ENCODE measurements at places on chromosomes 11 and 22.

DNA sequence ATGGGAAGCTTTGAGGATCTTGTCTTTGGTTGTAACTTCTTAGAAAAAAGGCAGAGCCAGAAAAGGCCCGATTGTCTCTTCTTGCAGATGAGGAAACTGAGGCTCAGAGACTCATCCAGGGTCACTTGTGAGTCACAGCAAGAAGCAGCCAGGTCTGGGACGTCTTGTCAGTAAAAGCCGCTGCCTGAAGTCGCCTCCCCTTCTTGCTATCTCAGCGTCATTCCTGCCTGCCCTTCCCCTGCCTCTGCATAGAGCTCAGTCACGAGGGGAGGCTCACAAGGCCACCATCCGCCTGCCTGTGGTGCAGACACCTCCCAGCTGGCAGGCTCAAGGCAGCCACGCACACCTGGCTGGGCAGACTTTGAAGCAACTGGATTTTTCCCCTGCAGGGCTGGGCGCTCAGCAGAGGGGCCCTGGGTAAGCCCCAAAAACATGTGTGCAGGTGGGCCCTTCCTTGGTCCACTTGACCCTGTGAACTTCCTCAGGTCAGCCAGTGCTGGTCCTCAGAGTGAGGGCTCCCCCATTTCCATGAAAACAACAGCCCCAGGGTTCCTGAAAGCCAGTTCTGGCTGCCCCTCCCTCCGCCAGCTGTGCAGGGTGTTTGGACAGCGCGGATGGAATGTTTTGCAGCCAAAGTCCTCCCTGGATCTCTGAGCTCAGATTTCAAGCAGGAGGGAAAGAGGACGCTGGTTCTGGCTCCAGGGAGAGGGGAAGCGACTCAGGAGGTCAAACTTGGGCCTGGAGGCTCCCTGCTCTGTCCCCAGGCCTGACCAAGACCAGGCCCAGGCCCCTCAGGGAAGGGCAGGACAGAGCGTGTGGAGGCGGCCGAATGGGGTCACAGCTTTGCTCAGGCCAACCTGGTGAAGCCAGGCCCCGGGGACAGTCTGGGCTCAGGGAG, 6.0 kb upstream of the RAB3IL1 start:
- DNase-seq = no peak

DNA sequence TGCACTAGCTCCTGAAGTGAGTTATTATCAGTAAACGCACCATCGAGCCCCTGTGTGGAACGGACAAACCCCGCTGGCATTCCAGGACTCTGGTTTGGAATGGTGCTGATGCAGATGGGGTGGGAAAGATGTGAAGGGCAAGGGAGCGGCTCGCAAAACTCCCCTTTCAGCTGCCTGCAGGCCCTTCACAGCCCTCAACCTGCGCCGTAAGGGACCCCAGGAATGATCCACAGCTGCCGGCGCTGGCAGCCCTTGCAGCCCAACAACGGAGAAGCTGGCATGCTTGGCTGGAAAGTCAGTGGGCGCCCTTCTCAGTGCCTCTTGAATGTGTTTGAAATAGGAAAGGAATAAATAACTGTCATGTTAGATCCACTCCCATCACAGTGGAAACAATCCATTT, 1445.5 kb downstream of the BRD1 start:
- DNase-seq = no peak

DNA sequence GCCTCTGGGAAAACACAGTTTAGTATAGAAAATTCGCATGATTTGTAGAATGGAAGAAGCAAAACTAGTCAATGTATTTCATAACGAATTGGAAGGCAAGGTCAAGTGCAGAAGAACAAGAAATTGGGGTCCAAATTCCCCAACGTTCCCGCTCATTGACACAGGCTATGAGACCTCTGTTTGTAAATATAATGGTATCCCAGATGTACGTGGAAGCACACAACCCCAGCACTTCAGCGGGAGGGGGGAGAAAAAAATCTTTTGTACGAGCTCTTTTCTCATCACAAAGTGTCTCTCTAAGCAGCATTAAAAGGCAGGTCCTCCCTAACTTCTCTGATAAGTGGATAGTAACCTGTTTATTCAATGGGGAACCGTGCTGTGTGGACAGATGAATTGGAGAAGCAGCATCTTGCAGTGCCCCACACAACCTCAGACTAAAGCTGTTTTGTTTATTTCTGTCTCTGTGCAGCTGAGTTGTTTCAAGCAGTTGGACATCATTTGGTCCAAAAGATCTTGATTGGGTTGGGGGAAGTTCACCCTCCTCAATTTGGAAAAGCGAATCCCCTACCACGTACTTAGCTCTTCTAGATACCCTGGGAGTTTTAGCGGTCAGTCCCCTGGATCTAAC, 1.1 kb upstream of the GAB2 start:
- DNase-seq = no peak

GRCh38 chr11:65503949-65504673, 5.3 kb downstream of the MALAT1 start:
- no peak for DNase-seq

DNA sequence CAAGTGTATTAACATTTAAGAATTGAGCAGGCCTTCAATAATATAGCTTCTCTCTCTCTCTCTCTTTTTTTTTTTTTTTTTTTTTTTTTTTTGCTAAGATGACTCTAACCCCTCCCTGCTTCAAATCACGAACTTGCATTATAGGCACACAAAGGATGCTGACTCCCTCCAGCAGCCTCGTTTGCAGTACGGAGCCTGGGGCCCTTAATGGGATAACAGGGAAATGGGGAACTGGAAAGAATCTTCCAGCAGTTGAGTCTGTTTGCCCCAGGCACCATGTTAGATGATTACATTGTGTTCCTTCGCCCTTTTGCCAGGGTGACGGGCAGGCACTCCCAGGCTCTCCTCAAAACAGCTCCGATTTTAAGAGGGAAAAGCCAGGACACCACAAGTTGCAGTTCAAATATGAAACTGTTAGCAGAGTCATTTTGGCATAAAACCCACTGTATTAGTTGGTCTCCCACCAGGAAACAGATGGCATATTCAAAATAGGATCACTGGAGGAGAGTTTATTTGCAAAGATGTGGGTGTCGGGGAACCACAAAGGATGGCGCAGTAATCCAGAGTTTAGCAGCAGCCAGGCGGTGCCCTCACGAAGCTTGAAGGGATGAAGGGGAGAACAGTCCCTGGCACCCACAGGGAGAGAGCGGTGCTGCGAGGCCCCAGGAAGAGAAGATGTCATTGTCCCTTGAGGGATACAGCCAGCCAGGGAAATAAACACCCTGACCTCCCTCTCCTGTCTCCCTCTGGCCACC, 26.5 kb upstream of the TREH start:
- DNase-seq = no peak

- DNase-seq = no peak
Observed at GRCh38 chr22:37147186-37147990, 2.3 kb downstream of the IL2RB start.

DNA sequence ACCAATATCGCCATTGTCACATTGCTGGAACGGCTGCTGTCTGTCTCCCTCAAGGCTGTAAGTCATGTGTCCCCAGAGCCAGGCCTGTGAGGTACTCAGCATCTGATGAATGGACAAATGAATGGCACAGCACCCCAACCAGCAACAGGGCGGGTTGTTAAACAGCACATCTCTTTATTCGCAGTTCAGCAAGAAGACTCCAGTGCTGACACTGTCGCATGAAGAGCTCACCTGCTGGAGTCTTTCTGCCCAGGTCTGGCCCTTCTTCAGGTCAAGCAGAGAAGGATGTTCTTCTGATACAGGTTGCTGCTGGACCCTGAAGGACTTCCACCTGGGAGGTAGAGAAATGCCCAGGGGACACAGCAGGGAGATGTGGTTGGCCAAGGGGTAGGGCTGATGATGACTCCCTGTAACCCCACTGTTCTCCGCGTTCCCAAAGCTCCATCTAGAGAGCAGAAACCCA, 4.8 kb downstream of the SPATA19 start:
- DNase-seq = no peak

DNA sequence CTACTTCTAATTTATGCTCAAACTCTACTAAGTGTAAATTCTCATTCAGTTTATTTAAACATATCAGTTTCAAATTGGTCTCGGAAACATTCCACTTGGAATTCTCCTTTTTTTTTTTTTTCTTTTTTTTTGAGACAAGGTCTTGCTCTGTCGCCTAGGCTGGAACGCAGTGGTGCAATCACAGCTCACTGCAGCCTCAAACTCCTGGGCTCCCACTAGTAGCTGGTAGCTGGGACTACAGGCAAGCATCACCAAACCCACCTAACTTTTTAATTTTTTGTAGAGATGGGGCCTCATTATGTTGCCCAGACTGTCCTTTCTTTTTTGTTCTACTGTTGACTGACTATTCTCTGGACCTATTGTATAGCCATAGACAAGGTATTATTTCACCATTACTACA, 33.3 kb upstream of the CCDC81 start:
- no peak for DNase-seq

- DNase-seq = no peak
Observed at GRCh38 chr11:84724256-84724655, 902.9 kb downstream of the DLG2 start.

DNA sequence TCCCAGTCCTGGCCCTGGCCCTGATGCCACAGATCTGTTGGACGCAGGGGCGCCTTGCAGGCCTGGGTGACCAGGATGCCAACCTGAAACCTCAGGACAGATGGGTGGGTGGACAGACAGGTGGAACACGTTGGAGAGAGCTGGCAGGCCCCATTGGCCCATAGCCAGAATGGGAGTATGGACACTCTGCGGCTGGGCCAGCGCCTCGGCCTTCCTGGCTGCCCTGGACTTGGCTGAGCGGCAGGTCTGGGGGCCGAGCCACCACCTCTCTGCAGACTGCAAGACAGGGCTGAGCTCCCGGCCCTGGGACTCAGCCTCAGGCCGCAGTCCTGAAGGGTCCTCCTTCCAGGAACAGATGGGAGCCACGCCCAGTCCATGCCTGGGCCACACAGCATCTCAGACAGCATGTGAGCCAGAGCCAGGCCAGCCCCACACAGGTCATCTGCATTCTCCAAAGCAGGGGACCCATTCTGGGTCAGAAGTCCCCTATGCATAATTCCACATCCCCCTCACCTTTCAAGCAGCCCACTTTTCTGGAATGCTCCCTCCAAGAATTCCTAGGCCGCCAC, 14.1 kb downstream of the WNT7B start:
- no peak for DNase-seq

- DNase-seq = no peak
Observed at GRCh38 chr11:61403658-61404057, 11.3 kb downstream of the TMEM216 start.

DNA sequence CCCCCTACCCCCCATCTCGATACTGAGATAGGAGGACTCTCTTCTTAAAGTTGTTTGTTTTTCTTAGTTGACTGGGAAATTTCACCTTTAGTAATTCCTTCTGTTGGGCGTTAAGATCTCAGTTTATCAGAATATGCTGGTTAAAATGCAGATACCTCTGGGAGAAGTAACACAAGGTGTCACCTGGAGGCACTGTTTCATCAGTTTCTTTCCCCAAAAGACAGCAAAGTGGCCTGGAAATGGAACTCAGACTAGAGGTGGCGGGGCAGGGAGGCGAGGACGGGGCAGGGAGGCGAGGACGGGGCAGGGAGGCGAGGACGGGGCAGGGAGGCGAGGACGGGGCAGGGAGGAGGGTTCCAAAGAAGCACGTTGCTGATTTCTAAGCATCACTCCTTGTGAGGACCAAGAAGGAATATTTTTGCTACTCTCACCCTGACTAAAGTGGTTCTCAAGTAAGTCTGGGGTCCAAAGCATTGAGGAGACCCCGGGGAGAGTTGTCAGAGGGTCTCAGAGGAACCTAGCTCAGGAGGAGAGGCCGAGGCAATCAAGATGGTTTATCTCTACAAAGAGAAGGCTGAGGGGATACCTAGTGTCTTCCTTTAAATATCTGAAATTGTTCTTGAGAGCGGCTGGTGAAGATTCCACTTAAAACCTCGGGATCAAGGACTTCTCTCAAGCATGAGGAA, 147.0 kb upstream of the B3GAT1 start:
- DNase-seq = no peak

- DNase-seq = peak; percentile 90
Observed at GRCh38 chr22:23401111-23401909, 178.8 kb downstream of the IGLL1 start.

DNA sequence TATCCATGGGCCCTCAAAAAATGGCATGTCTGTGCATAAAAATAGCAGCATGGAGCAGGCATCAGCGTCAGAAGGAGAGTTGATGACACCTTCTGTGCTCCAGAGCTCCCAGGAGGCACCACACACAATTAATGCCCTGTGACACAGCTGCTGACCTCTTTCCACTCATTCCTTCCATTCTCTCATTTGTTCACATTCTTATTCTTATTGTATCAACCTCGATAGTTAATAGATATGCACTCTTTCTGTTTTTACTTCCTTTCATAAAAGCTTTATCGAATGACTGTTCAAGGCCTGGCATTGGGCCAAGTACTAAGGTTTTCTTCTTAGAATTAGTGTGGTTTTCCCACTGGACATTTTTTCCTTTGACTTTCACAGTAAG, 266.0 kb upstream of the MTNR1B start:
- no peak for DNase-seq

GRCh38 chr11:2142762-2143202, 3.6 kb upstream of the IGF2 start:
- DNase-seq = peak; percentile 6

GRCh38 chr11:70556884-70557741, 158.8 kb downstream of the CTTN start:
- no peak for DNase-seq

- DNase-seq = no peak
Observed at GRCh38 chr11:32105871-32106560, 15.1 kb downstream of the RCN1 start.

- no peak for DNase-seq
Observed at GRCh38 chr11:61752117-61752924, at the start of gene MYRF. TSS of gene MYRF (plus strand) at chr11:61752636. CDS start at chr11:61752745, 109 bp downstream.

DNA sequence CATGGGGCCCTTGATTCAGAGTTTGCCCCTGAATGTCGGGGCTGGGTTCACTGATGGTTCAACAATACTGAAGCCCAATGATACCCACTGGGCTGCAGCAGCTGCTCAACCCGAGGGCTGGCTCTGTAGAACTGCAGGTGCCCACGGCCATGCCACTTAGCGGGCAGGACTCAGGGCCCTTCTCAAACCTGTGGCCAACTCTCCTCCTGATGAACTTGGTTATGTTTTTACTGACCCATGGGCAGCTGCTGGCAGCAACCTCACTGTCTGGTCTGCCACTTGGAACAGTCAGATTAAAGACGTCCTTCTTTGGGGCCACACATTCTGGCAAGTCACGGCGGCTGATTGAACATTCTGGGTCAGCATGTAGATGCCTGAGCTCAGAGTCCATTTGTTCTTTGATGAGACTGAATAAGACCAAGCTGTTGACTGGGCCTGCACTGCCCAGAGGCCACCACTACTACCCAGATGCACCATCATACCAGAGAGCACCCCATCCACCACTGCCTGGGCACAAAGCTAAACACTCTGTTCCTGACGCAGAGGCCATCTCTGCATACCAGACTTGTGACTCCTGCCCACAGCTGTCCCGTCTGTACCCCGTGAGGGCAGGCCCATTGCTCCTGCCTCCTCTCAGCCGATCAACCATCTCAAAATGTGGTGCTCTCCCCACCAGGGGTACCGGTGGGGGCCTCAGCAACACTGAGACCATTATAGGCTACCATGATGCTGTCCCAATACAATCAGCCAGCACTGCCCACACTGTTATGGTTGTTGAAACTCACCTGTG, 67.8 kb downstream of the SHANK2 start:
- no peak for DNase-seq

DNA sequence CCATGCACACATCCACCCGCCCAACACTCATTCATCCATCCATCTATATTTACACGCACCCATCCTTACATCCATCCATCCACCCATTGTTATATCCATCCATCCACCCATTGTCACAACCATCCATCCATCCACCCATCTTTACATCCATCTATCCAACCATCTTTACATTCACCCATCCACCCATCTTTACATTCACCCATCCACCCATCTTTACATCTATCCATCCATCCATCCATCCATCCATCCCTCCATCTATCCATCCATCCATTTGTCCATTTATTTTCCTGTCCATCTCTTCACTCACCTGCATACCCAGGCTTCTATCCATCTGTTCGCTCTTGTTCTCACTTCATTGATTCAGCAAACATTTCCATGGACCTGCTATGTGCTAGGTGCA, 49.8 kb downstream of the SGSM1 start:
- DNase-seq = no peak
